Lung microvascular endothelial cell (primary cell): ENCODE measurements at places on chromosomes 3 and 15. TPM values are rescaled to one million over a fixed set of nuclear protein-coding genes. Genes with fewer than 3 reads are reported as not detected.

GRCh38 chr3:123126031-123126430 lies 59.2 kb downstream of the PDIA5 start:
- no peak for DNase-seq

- DNase-seq = no peak
Measured at GRCh38 chr3:171796625-171797264, 13.5 kb downstream of the PLD1 start.

The HSPBAP1 gene
- 5.9 and 12.5 TPM in 2 replicates for total RNA-seq

The IQCF5 gene
- total RNA-seq = not detected in 2 replicates

GRCh38 chr3:152539191-152539764 lies 270.5 kb downstream of the MBNL1 start:
- DNase-seq = no peak

- DNase-seq = no peak
Measured at GRCh38 chr3:192169332-192169915, 557.9 kb downstream of the FGF12 start.

DNA sequence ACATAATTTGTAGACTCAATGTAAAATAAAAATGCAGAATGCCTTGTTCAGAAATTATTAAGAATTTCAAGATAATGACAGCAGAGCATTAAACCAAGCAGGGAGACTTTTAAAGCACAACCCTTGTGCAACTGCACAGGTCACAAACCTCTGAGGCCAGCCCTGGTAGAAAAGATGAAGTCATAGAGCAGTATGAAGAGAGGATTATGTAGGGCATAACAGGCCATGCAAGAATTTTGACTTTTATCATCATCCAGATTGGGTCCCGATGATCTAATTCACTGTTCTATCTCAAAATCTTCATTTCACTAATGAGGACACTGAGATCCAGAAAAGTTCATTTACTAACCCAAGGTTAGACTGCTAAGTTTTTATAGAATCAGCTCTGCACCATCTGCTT lies 388.5 kb downstream of the NAALADL2 start:
- no peak for DNase-seq

GRCh38 chr3:24763393-24763792 lies 268.7 kb upstream of the THRB start:
- DNase-seq = no peak

GRCh38 chr3:37136067-37136466 lies 38.3 kb downstream of the LRRFIP2 start:
- DNase-seq = no peak
